ENCODE measurements at places on chromosomes 12 and 14.

DNA sequence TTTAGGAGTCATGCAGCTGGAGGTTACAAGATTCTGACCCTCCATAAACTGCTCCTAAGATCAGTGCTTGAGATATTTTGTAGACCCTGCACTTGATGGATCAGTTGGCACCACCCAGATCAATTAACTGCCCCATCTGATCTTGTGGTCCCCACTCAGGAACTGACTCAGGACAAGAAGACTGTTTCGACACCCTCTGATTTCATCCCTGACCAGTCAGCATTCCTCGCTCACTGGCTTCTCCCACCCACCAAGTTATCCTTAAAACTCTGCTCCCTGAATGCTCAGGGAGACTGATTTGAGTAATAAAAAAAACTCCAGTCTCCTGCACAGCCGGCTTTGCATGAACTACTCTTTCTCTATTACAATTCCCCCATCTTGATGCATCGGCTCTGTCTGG is 360.2 kb downstream of the GALC start:
- DNase-seq = no peak

DNA sequence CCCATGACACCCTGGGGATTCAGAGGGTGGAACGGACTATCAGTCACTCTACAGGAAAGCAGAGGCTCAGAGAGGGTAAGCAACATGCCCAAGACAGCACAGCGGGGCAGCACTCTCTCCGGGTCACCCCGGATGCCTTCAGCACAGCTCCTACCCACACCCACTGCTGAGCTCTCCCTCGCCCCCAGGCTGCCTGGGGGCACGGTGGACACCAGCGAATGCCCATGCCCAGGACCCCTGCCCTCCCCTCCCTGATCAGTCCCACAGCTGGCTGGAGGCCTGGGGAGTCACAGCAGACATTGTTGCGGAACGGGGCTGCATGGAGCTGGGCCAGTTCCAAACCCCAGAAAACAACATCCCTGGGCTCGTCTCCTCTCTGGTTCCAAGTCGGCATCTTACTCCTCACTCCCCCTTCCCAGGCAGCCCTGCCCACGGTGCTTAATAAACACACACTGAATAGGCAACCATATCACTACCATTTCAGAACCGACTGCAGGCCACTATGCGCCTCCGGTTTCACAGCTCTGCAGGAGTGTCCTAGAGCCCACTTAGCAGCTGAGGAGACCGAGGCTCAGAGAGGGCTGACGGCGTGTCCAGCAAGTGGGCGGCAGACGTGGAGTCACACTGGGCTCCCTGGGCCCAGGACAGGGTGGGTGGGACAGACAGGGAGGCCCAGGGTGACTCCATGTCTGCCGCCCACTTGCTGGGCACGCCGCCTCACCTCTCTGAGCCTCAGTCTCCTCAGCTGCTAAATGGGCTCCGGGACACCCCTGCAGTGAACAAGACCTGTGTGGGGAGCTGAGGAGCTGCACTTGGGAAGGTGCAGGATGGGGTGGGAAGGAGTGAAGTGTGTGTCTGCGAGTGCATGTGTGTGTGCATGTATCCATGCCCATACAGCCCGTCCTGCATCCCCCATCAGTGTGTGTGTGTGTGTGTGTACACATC is 27.0 kb downstream of the CCDC85C start:
- DNase-seq = no peak

- DNase-seq = no peak
Observed at GRCh38 chr12:119369907-119370546, 35.5 kb downstream of the CCDC60 start.

DNA sequence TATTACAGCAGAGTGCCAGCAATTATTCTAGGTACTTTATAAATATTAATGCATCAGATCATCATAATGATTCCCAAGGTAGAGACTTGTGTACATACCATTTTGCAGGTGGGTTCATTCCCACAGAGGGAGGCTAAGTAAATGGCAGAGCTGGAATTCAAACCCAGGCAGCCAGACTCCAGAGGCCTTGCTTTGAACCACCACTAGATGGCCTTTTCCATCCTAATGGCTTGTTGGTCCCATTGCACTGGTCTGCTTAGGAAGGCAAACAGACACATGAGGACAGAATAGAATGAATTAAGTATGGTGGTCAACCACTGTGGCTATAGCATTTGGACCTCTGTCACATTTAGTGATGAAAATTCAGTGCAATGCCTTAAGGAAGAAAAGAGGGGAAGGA is 158.7 kb downstream of the METTL25 start:
- peak; percentile 3 for DNase-seq

DNA sequence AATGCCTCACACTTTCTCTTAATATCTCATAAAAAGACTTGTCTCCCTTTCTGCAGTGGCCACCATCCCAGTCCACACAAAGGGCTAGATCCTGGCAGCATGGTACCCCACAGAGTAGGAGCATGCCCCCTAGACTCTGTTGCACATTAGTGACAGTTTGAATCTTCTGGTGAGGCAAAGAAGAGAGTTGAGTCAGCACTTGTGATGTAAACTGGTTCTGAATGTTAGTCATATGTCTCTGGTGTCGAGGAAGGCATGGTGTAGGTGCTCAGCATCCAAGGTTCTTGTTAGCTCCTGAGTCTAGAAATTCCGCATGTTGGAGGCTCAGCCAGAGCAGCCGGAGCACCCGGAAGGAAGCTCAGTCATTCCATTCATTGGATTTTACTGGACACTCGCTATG is 9.8 kb downstream of the TTC9 start:
- no peak for DNase-seq

DNA sequence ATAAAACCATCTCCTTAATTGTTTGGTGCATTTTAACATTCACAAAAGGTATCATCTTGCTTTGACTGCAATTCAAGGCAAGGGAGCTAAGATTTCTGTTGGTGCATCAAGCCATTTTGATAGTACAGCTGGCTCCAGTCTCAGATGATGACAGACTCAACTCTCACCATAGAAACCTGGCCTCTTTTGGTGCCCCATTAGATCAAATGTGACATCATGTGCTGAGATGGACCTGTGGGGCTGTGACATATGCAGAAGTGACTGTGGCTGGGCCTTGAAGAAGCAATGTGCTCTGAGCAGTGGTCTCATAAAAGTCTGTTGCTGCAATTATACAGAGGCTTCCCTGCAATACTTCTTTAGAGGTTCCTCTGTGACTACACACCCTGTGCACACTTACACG is 88.4 kb downstream of the SLC2A13 start:
- DNase-seq = no peak

DNA sequence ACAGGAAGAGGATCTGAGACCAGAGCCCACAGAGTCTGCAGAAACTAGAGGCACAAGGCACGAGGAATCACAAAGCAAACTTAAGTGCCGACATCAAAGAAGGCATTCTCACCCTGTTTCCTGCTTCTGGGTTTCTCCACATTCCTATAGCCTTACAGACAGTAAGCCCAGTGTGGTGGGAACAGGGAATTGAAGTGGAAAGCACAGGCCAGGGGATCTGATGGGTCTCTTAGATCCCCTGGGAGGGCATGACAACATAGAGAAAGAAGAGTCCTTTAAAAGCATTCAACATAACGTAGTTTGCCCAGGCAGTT is 75.6 kb upstream of the FRMD6 start:
- DNase-seq = no peak

DNA sequence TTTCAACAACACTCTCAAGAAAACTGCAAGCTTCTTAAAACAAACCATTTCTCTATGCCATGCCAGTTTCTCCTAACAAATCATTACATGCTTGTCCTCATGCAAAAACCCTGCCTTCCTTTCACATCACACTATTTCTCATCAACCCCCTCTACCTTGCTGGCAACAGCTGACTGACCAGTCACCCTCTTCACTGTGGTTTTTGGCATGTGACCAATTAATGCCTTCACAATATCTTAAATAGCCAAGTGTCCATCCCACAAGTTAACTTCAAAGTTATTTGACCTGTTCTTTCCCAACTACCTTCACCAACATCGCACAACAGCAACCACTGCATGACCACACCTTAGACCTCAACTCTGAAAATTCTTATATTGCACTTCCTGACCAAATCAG is 159.6 kb downstream of the CEP128 start:
- DNase-seq = no peak

DNA sequence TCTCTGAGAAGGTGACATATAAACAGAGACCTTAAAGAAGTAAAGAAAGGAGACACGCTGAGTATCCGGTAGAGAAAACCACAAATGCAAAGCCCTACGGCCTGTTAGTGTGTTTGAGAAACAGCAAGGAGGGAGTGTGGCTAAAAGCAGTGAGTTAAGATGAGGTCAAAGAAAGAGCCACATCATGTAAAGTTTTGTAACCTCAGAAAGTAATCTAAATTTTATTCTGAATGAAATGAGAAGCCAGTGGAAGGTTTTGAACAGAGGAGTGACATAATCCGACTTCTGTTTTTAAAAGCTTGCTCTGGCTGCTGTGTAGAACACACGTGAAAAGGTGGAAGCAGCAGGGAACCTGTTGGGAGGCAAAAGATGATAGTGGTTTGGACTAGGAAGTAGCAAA is 32.6 kb downstream of the PPP2R5E start:
- DNase-seq = peak; percentile 74

GRCh38 chr12:20272801-20273200 is 95.5 kb upstream of the PDE3A start:
- no peak for DNase-seq

GRCh38 chr12:65891987-65892481 is 67.8 kb downstream of the HMGA2 start:
- DNase-seq = no peak

- no peak for DNase-seq
Observed at GRCh38 chr12:65937161-65937641, 112.9 kb downstream of the HMGA2 start.

DNA sequence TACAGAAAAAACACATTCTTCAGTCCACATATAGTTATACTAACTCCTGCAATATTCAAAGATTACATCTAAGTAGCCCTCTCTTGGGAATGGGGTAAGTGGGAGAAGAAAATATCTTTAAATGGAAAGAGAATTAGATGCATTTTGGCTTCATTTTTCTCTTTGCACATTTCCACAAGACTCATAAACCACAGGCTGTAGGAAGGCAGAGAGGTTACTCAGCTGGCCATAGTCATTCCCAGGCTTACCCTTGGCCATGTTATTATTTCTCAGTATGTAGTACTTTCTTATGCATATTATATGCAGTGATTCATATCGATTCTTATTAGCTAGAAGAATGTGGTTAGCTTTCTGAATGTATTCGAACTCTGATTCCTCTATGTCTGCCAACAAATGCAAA is 92.2 kb downstream of the PTPRR start:
- DNase-seq = no peak

GRCh38 chr12:124699909-124700308 is 132.5 kb upstream of the NCOR2 start:
- no peak for DNase-seq

GRCh38 chr14:93064411-93065271 is 51.1 kb downstream of the ITPK1 start:
- DNase-seq = no peak

DNA sequence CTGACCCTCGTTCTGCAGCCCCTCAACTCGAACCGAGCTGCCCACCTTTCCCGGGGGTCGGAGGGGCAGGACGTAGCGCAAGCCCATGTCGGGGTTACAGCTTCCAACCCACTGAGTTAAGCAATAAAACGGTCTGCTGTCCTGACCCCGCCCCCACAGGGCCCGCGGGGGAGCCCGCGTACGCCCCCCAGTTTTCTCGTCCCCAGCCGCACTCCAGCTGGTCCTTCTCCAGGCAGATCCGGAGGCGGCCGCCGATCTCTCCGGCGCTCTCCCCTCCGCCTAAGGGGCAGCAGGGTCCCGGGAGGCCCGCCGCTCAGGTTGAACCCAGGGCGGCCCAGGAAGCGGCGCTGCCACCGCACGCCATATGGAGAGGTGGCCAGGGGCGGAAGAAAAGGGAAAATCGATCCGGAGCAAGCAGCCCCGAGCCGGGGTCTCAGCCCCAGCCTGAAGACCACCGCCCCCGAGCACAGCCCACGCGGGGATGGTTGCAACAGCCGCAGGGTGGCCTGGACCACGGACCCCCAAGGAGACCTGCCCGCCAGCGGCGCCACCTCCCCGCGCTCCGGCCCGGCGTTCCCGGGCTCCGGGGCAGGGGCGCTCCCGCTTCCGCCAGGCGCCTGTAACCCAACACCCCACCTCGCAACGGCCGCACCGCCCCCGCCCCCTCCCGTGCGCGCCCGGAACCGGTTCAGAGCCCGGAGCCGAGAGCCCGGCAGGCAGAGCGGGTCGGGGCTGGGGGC is 760 bp downstream of the ACTN1 start:
- peak; percentile 48 for DNase-seq

DNA sequence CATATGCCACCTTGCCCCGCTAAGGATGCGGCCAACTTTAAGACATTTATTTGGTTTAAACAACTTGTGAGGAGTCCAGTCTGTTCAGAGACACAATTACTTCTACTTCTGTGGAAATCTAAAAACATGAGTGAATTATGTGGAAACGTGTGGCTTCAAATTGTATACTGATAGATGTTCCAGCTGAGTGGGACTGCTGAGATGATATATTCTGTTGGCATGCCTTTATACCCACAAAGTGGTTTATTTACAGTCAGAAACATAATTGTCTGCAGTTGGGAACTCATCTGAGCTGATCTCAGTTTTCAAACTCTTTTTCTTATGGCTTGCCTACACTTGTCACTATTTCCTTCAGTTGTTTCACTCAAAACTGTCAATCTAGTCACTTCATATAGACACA is 67.8 kb downstream of the FLRT2 start:
- no peak for DNase-seq

GRCh38 chr14:29895591-29896083 is 32.0 kb downstream of the PRKD1 start:
- DNase-seq = no peak

- no peak for DNase-seq
Observed at GRCh38 chr12:29242921-29243431, 93.9 kb downstream of the FAR2 start.

- no peak for DNase-seq
Observed at GRCh38 chr12:44835641-44836379, 40.3 kb downstream of the NELL2 start.

DNA sequence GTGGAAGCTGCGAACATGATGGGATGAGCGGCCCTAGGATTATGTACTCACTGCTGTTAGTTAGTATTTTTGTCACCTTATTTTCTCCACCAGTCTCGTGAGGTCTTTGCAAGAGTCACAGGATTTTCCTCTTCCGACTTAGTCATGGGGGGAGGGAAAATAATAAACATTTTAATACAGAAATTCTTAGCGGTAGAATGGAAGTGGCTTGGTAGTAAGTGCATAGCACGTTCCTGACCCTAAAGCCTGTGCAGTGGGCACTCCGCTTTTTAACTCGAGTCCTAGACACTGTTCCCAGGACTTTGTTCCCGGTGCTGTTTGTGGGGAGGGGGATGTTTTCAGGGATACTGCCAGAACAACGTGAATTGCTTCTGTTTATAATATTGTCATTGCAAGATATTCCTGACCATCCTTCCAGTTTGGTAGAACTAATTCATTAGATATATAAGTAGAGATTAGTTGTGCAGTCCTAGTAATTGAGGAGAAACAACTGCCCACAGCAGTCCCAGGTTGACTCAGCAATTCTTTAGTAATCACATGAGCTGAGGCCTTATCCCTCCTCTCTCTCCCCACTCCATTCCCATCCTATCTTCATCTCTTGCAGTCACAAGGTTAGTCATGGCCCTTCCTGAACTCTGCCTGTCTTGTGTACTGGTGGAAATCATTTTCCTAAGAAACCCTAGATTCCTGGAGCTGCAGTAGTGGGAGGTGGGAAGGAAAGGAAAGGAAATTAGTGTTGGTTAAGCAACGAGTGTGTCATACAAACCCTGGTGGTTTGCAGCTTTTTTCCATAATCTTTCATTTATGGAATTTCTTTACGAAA is 799 bp downstream of the SLC38A6 start:
- DNase-seq = peak; percentile 17

Measured in CD4-positive, CD25-positive, alpha-beta regulatory T cell (primary cell).